Transverse colon (tissue), 4 donors: ENCODE measurements at places on chromosomes 11 and 22. TPM values are rescaled to one million over a fixed set of nuclear protein-coding genes. Genes with fewer than 3 reads are reported as not detected.

The CBLIF gene
- total RNA-seq, result not detected

The CHRNA10 gene
- total RNA-seq, result 5.2 TPM

The MTCH2 gene
- 21.5 TPM for total RNA-seq

The ARHGAP32 gene
- total RNA-seq, result 75.9 TPM

The LRRN4CL gene
- 9.1 TPM for total RNA-seq

The C1QTNF4 gene
- total RNA-seq, result 1.1 TPM

The C1QTNF6 gene
- total RNA-seq, result 1.4 TPM

The MB gene
- 15.7 TPM for total RNA-seq

The OR5D18 gene
- not detected for total RNA-seq

The SYT12 gene
- not detected for total RNA-seq

The RAC2 gene
- total RNA-seq, result 34.0 TPM

The SOX10 gene
- total RNA-seq, result 4.9 TPM

The DNAJC24 gene
- 9.6 TPM for total RNA-seq

The PNPLA5 gene
- total RNA-seq, result not detected
